NCI-H2107 (cell line): ENCODE measurements at places on chromosomes 12 and 14.

- DNase-seq = no peak
Measured at GRCh38 chr14:100132903-100133510, 26.4 kb downstream of the DEGS2 start.

DNA sequence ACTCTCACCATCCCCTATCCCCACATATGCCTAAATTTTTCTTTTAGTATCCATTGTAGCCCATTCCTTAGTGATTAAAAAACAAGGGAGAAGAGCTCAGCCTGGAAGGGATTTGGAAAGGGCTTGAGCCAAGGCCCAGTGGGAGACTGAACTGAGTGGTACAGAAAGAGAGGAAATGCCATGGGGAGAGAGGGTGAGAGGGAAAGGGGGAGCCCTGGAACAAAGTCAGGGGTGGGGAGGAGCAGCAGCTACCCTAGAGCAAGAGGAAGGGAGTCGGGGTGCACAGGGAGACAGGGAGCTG lies 2.6 kb upstream of the ATN1 start:
- DNase-seq = no peak

GRCh38 chr12:95118138-95118787 lies 44.8 kb upstream of the NR2C1 start:
- DNase-seq = no peak

GRCh38 chr12:129762436-129762835 lies 141.4 kb downstream of the TMEM132D start:
- no peak for DNase-seq

GRCh38 chr12:104551-105081 lies 38.0 kb downstream of the IQSEC3 start:
- peak; percentile 88 for DNase-seq

GRCh38 chr14:33163600-33163999 lies 224.9 kb downstream of the NPAS3 start:
- DNase-seq = no peak

- no peak for DNase-seq
Measured at GRCh38 chr14:34640826-34641225, 10.9 kb upstream of the SNX6 start.

GRCh38 chr14:21436567-21437062 lies 19.3 kb downstream of the CHD8 start:
- no peak for DNase-seq

- no peak for DNase-seq
Measured at GRCh38 chr12:6231359-6232268, 31.4 kb downstream of the CD9 start.

- DNase-seq = no peak
Measured at GRCh38 chr12:108547686-108548085, 13.3 kb downstream of the SART3 start.

- DNase-seq = no peak
Measured at GRCh38 chr14:93949511-93950075, 22.4 kb downstream of the FAM181A start.

DNA sequence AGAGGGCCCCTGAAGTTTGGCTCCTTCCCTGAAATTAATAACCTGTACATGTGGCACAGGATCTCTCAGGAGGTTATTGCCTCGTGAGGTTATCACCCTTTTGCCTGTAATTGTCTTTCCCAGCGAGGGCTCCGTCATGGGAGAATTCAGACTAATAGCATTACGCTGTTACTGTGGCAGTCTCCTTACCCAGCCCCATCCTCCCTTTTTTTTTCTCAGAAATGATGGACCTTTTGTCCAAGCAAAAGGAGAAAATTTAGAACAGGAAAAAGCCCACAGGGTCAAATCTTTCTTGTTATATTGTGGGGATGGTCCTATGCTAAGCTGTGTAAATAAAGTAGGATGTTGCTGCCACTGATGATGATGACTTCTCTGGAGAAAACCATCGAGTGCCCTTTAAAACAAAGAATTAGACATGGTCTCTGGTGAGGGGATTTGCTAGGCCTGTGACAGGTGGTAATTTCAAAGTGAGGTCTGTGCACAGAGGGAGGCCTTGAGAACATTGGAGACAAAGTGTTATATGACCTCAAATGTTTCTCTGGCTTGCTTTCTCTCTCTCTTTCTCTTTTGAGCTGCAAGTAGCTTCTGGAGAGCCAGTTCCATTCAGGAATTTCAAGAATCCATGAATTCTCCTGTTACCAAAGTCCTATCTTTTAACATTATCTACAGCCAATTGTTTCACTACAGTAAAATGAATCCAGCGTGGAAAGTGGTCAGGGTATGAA lies 357.2 kb downstream of the BMP4 start:
- DNase-seq = no peak
